ENCODE measurements at places on chromosomes 1 and 21.

GRCh38 chr1:178486100-178487069 is 10.4 kb downstream of the CLEC20A start:
- DNase-seq: no peak

DNA sequence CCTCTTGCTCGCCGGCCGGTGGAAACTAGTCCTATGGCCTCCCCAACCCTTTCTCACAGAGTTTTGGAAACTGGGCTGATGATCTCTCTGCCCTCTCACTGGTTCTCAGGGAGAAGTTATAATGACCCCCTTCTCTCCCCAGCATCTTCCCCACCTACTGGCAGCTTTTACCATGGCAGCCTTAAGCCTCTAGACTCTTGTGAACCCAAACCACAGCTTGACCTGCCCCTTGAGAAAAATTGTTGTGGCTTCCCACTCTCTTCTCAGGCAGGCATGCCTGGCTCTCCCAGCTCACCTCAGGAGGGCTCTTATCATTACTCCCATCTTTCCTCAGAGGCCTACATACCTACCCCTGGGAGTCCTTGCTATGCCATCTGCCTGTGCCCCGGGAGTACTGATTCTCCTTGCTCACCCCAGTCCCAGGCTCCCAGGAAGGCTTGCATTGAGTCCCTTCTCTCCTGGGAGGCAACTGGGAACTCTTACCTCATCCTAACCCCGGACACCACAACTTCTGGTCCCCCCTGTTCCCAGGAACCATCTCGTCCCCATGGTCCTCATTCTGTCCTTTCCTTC is 1.6 kb downstream of the NSUN4 start:
- DNase-seq: peak; percentile 33

DNA sequence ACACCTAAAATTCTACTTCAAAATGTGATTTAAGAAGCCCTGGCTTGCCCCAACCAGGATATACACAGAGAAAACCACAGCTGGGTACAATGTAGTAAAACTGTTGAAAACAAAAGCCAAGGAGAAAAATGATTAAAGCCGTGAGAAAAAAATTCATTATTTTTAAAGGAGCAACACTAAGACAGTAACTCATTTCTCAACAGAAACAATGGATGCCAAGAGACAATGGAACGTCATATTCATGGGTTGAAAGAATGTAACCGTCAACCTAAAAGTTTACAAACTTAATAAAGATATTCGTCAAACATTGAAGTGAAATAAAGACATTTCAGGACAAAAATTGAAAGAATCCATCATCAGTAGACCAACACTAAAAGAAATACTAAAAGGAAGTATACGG is 340.9 kb downstream of the KIF26B start:
- no peak for DNase-seq

GRCh38 chr1:226875641-226876295 is 5.4 kb downstream of the PSEN2 start:
- DNase-seq: no peak

DNA sequence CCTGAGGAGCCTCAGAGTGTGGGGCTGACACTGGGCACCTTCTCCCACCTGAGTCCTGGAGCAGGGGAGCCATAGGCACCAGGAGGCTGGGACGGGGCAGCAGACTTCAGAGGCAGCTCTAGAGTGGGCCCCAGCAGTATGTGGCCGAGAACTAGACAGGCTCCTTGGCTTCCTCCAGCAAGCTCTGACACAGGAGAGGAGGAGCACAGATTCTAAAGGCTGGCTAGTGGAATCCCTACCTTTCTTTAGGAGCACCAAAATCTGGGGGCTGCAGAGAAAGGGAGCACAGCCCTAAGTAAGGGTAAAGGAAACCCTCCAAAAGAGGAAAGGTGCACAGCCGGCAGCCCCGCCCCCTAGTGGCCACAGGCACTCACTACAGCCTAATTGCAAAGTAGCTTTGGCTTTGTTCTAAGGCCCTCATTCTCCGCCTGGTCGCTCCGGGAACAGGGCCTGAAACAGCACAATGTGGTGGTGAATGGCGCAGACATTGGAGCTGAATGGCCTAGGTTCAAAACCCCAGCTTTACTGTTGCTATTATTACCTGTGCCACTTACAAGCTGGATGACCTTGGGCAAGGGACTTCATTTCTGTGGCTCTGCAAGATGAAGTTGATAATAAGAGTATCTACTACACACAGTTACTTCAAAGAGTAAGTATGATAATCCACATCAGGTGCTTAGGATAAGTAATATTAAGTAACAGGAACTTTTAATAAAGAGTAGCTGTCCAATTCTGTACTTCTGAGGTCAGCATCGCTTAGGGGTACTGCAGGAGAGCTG is 8.8 kb upstream of the GUCA2A start:
- peak; percentile 51 for DNase-seq

DNA sequence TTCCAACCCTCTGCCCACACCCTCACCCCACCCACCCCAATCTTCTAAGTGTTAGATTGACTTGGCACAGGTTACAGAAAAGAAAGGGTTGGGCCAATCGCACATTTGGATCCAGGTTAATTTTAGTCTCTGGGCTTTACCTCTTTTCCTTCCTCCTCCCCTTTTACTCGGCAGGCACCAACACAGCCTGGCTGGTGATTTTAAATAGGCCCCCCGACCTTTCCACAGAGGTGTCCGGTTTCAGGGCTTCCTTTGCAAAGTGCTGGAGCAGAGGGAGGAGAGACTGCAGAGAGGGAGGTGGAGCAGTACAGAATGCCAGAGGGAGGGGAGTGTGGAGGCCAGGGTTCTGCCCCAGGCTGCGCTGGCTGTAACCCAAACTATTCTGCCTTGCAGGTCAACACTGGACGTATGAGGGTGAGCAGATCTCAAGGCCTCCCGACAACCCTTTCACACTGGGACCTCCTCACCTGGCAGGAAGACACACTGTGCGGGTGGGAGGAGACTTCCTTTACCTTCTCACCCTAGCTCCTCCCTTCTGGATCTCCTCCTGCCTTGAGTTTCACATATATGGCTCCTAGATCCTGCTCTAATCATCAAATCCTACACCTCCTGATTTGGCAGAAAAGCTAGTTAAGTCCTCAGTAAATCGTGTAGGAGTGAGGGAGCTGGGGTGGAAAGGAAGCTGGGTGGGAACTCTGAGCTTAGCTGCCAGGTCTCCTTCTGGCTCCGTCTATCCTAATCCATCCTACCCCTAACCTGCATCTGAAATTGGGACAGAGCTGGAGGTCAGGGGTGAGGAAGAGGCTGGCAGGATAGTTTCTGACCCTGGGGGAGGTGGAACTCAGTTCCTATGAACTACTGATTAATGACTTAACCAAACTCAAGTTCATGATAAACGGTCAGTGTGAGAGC is 2.4 kb downstream of the CA14 start:
- no peak for DNase-seq

- DNase-seq: peak; percentile 28
These were observed 84.6 kb downstream of the SYT2 start for GRCh38 chr1:202625416-202626360.

GRCh38 chr1:223654083-223654482 is 11.4 kb downstream of the CAPN8 start:
- DNase-seq: no peak

DNA sequence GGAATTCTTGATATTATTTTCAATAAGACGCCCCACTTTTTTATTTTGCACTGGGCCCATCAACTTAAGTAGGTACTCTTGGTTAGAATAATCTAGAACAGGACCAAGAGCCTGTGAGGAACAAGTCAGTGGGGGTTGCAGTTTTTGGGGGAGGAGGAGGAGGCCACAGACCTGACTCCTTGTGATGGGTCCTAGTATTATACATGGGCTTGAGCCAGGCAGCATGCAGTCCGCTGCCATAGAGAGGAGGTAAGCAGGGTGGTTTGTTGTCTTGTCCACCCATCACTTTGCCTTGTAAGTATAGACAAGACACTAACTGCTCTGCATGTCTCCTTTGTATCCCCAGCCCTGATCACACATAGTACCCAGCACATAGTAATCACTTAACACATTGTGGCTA is 24.5 kb downstream of the ROR1 start:
- DNase-seq: no peak

- no peak for DNase-seq
These were observed 11.3 kb downstream of the RWDD2B start for GRCh38 chr21:29007810-29008209.

DNA sequence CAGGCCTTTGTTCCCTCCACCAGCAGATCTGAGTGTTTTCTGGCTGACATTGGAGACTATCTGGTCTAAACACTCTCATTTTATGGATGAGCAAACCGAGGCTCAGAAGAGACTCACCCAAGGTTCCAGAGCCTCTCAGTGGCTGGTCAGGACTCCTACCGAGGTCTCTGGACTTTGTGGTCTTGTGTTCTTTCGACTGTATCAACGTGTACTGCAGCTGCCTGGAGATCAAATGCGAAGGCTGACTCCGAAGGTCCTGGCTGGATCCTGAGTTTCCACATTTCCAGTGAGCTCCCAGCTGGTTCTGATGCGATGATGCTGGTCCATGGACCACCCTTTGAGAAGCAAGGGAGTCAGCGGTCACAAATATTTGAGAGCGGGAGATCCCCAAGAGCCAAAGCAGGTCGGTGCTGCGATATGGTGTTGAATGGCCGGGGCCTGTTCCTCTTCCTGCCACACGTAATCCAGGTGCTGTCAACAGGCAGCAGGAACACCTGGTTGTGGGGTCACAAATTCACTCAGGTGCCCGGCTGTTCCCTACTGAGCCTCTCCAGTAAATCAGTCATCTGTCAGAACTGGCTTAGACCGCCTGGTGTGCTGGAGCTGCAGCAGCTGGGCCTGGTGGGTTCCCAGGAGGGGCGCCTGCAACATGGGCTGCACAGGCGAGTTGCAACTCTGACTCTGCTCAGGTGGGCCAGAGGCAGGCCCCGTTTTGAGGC is 94.8 kb upstream of the USP24 start:
- no peak for DNase-seq

- DNase-seq: no peak
These were observed 216.3 kb downstream of the COL11A1 start for GRCh38 chr1:102891868-102892625.

DNA sequence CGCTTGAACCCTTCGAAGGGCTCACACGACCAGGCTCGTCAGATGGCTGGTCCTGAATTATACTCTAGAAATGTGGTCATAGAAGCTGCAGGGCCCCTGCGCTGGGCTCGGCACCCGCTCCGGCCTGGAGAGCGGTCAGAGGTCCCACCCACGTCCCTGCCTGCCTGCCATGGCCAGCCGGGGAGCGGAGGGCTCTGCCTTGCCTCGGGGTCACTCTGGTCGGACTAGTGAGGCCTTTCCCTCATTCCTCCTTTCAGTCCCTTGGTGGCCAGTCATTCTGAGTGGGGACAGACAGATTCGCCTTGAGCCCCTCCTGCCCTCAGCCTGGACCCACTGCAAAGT is 529 bp upstream of the MARCKSL1 start:
- no peak for DNase-seq

DNA sequence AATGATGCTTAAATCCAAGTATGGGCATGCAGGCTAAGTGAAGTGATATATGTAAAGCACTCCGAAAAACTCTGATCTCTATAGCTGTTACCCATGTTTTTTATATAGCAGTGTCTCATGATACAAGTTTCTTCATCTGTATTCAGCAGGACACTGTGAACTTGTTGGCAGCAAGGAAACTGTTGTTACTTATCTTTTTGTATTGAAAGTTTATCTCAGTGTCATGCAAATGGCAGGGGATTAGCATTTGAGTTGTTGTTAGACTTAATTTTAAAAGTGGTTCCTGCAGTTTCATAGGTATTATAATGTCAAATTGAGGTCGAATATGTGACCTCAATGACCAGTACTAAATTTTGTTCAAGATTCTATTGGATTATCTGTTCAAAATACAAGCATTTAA is 47.9 kb downstream of the NCAM2 start:
- no peak for DNase-seq

DNA sequence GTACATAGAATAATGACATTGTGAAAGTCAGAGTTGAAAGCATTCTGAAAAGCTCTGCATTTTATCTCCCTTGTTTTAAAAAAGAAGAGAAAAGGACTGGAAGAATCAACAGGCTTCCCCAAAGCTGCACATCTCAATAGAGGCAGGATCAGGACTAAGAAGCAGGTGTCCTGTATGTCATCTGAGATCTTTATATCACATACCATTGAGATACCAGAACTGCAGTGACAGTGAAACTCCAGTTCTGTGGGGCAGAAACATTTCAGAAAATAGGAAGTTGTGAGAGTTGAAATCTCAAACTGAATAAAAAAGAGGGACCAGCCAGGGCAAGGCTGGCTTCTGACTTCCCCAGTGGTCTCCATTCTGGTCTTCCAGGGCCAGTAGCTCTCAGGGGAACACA is 33.0 kb upstream of the SH2D1B start:
- no peak for DNase-seq

- no peak for DNase-seq
These were observed 835 bp downstream of the LRRN2 start for GRCh38 chr1:204684571-204685235.

DNA sequence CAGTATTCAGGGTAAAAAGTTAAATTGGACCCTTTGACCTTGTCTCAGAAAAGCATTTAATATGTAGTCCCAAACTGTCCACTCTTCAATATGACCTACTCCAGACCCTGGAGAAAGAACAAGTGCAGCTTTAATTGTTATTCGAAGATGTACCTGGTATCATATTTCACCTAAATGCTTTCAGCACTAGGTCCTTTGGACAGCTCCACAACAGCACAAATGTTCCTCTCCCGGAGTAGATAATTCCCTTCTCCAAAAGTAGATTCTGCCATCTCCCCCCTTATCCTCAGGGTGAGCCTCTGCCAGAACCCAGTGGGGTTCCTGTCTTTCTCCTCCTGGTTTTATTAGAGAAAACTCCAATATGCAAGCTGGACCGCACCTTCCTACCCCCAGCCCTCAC is 104.5 kb upstream of the AJAP1 start:
- no peak for DNase-seq

DNA sequence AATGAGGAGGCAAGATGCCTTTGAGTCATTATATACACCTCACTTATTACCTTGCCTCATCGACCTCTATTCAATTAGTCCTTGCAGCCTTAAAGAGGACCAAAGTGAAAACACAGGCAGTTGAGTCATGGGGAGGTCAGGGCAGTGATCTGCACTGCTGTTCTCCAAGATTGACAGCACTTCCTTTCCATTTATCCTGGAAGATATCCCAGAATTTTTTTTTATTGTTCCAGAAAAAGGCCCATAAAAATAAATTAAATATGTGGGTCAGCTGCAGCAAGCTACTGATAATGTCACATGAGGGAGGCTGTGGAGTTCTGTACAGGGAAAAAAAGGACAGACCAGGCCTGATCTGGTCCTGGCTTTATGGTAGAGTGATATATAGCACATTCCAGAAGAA is 33.2 kb upstream of the CDC42BPA start:
- DNase-seq: no peak
